ENCODE measurements at places on chromosomes 2 and 18. TPM values are rescaled to one million over a fixed set of nuclear protein-coding genes. Genes with fewer than 3 reads are reported as not detected.
A peak's percentile ranks its signal among the peaks of the same experiment; 100 is the strongest.

DNA sequence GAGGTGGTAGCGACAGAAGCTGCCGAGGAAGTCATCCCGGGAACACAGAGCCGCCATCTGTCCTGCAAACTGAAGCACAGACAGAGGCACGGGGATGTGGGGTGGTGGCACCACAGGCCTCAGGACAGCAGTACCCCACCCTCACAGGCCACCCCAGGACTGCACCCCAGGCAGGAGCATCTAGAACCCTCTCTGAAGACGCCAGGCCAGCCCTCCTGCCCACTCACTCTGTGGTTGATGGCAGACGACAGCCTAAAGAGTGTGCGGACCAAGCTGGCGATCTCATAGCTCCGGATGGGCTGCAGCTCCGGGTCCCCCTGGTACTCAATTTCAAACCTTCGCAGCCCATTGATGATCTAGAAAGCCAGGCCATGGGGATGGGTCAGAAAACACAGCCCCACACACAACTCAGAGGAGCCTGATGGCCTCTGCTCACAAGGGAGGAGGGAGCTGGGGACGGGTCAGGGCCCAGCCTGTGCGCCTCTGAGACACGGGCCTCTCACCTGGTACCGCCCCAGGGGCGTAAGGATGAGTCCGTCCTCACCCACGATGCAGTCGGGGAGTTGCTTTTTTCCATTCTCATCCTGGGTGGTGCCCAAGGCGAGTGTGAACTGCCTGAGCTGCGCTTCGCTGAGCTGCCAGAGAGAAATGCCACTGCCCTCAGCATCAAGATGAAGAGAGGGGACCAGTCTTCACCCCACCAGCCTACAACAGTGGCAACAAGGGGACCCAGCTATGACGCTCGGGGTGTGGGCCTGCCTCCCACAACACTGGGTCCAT is 8.1 kb upstream of the CCDC74B start:
- DNase-seq = no peak

DNA sequence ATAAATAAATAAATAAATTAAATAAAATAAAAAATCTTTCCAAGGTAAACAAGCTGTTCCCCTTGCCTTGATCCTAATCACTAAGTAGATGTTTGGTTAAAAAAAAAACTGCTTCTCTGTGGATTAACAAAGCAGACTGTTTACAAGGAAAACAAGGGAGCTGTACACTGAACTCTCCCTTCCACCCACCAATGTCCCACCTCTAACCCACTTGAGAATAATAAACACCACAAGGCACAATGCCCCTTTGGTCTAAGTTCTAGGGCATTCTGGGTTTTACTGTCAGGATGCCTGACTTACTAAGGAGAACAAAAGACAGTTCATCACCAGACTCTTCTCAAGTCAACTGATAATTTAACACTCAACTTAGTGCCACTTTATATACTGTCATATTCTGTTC is 83.5 kb downstream of the NCKAP1 start:
- DNase-seq = no peak

DNA sequence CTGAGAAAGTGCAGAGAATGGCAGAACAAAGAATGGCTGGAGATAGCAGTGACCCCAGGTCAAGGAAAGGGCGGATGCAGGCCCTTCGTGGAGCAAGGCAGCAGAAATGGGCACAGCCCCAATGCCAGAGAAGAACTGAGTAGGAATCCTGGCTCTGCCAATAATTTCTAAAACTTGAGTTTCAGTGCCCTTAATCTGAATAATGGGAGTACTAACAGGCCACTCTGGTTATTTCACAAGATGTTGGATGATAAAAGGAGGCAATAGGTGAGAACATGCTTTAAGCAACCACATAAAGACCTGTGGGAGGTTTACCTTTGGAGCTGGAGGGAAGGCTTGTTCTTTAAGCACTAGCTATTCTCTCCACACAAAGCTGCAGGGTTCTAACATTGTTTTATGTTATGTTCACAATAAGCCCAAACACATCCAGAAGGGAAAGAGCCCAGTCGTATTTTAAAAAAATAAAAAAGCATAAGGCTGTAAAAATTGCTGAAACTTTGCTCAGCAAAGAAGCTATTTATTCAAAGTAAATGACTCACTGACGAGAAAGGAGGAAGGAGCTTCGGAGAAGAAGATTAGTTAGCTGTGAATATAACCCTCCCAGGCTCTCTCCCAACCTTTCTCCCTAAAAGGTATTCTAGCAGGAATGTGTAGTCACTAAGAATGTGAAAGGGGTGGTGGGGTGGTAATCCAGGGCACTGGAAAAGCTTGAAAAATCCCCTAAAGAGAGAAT is 470.2 kb downstream of the TXNL1 start:
- no peak for DNase-seq

CDCA7 gene
- total RNA-seq = 19.9 TPM

SERPINB4 gene
- not detected for total RNA-seq

DNA sequence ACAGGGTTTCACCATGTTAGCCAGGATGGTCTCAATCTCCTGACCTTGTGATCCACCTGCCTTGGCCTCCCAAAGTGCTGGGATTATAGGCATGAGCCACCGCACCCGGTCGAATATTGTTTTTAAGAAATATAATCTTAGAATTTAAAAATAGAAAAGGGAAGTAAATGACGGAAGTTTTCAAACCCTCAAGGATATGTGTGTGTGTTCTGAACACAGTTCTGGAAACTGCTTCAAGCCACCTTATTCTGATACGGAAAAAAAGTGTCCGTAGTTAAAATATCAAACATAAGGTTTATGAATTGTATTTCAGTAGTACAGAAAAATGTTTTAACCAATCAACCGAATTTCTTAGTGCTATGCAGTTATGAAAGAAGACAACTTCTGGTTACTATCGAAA is 115.9 kb downstream of the UPP2 start:
- peak; percentile 68 for DNase-seq
